ENCODE measurements at places on chromosomes 2 and 18.

DNA sequence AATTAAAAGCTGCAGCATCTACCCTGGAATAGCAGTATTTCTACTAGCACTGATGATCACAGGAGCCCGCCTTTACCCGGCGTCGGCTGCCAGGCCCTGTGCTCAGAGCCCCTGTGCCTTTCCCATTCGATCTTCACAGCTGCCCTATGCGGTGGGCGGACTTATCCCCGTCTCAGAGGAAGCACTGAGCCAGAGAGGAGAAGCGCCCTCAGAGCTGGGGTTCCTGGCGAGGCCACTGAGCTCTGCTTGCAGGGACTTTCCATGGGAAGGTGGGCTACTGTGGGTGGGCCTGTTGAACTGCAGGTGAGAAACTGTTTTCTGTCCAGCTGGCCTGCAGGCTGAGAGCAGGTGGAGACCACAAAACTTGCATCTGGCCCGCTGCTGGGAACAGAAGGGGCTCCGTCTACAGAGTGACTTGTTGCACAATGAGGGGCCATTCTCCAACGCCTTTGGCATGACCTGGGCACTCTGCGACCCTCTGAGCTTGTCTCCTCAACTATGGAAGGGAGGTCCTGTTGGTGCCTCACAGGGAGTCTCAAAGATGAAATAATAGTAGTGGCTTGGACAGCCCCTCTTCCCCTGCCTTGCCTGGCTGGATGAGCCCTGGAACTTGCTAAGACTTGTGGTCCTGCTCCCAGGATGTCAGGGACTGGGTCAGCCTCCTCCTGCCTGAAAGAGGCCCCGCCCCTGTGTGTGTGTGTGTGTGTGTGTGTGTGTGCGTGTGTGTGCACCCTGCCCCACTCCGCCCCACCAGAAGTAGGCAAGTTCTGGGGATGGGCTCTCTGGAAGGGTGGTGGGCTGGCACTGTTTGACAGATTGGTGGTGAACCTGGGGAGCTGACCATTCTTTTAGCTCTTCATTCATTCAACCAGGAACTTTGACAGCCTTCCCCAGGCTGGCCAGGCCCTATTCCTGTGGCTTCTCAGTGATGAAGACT, 32.7 kb downstream of the GLI2 start:
- no peak for DNase-seq

GRCh38 chr2:39919511-39920306, 140.7 kb upstream of the THUMPD2 start:
- no peak for DNase-seq

DNA sequence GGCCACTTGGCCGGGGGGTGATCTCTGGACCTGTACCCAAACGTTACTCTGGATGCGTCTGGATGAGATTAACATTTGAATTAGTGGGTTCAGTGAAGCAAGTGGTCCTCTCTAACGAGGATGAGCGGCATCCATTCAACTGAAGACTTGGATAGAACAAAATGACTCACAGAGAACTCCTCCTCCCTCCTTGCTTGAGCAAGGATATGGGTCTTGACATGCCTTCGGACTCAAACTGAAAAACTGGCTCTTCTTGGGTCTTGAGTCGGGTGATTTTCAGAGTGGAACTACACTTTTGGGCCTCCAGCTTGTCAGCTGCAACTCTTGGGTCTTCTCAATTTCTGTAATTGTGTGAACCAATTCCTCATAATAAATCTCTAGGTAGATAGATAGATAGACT, 47.2 kb downstream of the NETO1 start:
- DNase-seq: no peak

- DNase-seq: no peak
Observed at GRCh38 chr2:127043367-127044164, 63.4 kb downstream of the BIN1 start.

DNA sequence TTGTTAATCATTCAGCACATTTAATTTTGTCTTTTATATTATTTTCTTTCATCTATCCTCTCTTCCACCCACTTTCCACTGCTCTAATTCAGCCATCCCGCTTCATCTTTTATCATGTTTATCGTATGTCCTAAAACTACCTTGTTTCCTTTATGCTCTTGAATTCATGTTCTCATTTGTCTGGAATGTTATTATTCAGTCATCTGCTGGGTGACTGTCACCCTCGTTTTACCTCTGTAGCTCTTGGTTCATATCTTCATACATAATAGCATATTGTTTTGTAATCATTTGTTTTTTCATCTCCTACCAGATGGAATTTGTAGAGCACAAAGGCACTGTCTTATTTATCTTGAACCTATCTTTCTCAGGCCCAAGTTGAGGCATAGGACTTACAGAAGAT, 37.0 kb downstream of the SMCHD1 start:
- no peak for DNase-seq

GRCh38 chr18:58813561-58814225, 51.0 kb upstream of the ZNF532 start:
- DNase-seq: no peak

DNA sequence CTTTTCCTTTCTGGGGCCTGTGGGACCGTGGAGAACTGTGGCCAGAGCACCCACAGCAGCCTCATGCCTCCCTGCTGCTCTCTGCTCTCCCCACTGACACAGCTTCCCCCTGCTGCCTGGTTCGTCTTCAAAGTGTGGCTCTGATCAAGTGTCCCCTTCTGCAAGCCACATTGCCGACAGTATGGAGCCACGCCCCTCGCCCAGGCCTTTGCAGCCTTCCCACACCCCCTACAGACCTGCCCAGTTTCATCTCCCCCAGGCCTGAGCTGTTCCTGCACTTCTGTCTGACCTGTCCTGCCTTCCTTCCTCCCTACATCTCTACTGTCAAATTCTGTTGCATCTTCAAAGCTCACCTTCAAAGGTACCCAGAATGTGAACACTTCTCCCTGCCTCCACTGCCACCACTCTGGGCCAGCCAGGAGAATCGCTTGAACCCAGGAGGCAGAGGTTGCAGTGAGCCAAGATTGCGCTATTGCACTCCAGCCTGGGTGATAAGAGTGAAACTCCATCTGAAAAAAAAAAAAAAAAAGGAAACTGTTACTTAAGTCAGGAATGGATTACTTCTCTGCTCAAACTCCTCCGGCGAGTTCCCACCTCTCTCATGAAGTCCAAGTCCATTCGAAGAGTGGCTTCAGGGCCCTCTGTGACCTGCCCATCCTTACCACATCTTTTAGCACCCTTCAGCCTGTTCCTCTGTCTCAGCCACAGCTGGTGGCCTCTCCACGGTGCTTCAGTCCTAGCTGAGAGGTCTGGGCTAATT, 29.0 kb upstream of the CATIP start:
- no peak for DNase-seq

DNA sequence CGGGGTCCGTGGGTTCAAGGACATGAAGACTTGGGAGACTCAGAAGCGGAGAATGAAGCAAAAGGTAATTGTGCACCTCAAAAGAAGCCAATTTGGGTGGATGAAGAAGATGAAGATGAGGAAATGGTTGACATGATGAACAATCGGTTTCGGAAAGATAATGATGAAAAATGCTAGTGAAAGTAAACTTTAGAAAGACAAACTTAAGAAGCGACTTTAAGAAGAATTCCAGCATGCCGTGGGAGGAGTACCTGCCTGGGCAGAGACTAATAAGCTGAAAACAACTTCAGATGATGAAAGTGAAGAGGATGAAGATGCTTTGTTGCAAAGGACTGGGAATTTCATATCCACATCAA, 43.5 kb downstream of the PSTPIP2 start:
- no peak for DNase-seq

GRCh38 chr2:112794131-112794733, 9.9 kb upstream of the IL1A start:
- DNase-seq: no peak

GRCh38 chr2:121479882-121480522, 50.7 kb upstream of the RNU4ATAC start:
- DNase-seq: no peak

GRCh38 chr2:178417916-178418315, 33.1 kb downstream of the PRKRA start:
- DNase-seq: no peak

- DNase-seq: no peak
Observed at GRCh38 chr18:2851771-2852170, 5.0 kb downstream of the EMILIN2 start.

- no peak for DNase-seq
Observed at GRCh38 chr18:34990597-34990996, 50.6 kb upstream of the MAPRE2 start.

DNA sequence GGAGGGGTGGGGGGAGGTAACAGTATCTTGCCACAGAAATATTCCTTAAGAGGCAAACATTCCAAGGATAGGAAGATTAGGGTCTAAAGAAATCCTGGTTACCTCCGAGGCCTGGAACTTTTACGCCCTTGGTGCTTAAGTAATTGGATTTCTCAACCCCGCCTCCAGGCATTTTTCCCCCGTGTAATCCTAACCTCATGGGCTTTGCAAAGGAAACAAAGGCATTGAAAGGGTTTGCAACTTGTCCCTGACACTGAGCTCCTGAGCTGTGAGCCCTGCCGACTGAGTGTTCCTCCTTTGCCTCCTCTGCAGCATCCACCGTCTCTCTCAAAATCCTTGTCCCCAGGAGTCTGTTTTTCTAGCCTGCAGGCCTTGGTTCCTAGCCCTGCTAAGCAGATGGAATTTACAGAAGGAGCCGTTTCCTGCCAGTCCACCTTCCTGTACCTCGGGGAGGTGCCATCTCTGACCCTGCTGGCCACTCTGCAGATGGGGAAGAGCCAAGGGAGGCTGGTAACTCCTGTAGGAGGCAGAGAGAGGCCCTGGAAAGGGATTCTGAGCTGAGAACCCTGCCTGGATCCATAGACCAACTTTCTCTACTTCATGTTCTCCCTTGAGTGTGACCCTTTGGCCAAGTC, 24.2 kb downstream of the TET3 start:
- DNase-seq: no peak

DNA sequence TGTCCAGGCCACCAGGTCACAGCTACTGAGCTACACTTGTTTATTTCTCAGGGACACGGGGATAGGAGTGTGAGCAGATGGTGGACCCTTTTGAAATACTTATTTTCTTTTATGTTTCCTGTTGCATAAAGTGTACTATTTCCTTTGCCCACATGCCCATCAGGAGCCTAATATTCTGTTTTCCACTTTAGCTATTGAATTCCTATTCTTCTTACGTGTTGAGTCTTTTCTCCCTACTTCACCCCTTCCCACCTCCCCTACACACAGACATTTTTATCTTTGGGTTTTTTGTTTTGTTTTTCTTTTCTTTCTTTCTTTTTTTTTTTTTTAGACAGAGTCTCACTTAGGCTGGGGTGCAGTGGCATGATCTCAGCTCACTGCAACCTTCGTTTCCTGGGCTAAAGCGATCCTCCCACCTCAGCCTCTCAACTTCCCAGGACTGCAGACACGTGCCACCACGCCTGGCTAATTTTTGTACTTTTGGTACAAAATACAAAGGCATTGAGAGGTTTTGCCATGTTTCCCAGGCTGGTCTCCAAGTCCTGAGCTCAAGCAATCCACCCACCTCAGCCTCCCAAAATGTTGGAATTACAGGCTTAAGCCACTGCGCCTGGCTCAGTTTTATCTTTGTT, 5.2 kb upstream of the GPR55 start:
- DNase-seq: no peak

- DNase-seq: no peak
Observed at GRCh38 chr2:144490017-144490416, 29.9 kb downstream of the ZEB2 start.

Data from MM.1S (cell line).